ENCODE measurements at places on chromosomes 3 and 15.
A peak's percentile ranks its signal among the peaks of the same experiment; 100 is the strongest.

- no peak for DNase-seq
Measured at GRCh38 chr3:11480663-11481298, 162.9 kb downstream of the VGLL4 start.

GRCh38 chr15:73114064-73114463 lies 61.8 kb downstream of the NEO1 start:
- no peak for DNase-seq

DNA sequence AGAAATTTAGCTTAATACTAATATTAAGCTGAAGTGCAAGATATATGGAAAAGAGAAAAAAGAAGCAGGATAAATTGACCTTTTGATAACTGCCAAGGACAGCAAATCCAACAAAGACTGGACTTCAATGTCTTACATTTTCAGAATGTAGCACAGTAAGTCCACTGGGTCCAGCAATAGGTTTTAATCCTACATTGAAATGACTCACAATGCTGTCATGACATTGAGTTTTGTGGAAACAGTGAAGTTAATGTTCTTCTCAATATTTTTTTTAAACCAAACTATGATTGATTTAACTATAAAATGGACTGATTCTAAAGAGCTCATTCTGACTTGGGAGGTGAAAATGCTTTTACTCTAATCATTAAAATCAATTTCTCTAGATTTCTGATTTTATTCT lies 166.6 kb upstream of the ZNF717 start:
- no peak for DNase-seq

- no peak for DNase-seq
Measured at GRCh38 chr3:109195815-109196214, 59.3 kb downstream of the C3orf85 start.

DNA sequence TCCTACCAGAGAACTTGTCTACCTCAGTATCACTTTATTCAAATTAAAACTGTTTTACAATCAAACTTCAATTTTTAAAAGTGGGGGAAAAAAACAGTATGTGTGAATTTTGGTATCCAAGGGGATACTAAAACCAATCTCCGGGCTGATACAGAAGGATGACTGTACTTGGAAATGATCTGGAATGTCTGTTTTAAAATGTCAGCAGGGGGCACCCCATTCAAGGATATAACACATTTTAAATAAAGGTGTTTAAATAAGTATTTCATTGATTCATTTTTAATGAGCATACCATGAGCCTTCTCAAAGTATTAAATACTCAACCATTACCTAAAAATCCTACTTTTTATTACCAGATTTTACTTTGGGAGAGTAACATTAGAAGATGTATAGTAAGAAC lies 67.9 kb downstream of the ULK4 start:
- peak; percentile 7 for DNase-seq

- no peak for DNase-seq
Measured at GRCh38 chr3:189720736-189721417, 89.7 kb downstream of the TP63 start.

DNA sequence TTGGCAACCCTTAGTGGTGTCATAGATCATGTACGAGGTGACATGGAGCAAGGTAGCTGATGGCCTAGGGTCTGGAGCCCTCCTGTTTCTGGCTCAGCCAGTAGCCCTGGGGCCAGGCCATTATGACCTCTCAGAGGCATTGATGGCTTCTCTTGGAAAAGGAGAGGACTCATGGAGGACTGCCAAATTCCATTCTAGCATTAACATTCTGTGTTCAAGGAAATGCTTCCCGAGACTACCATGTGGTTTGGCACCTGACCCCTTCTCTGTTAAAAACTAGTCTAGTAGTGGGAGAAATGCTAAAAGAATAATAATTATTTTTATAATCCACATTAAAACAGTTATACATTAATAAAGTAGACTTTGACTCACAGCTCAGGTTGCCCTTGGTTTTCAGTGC lies 40.2 kb upstream of the ADAMTSL3 start:
- DNase-seq: no peak

DNA sequence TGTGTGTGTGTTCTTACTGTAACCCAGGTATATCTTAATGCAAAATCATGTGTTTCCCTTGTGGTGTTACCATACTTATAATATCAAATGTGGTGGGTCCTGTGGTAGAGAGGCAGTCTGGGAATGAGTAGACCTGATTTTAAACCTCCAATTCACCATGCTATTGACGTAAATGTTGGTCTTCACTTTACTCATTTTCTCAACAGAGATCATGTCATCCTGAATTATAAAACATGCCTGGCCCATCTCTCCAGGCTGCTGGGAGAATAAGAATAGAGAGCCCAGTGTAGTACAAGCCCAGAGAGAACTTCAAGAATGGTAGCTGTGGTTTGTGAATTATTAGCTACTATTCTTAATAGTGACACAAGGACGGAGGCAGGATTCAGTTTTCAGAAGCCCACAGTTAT lies 88.1 kb downstream of the MBNL1 start:
- DNase-seq: no peak

DNA sequence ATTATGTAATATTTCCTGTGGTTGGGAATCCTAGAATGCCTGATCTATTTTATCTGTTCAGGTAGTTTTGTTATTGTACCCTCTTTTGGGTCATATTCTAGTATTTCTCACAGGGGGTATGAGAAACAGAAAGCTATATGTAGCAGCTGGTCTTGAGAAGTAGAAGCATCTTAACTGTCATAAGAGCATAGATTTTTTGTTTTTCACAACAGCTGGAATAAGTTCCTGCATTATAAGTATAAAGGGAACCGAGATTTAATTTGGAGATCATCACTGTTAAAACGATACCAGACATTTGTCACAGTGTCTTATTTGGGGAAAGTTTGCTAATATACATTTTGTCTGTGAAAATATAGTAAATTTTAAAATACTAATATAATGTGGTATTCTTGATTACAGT lies 4.8 kb downstream of the RAP2B start:
- DNase-seq: no peak

DNA sequence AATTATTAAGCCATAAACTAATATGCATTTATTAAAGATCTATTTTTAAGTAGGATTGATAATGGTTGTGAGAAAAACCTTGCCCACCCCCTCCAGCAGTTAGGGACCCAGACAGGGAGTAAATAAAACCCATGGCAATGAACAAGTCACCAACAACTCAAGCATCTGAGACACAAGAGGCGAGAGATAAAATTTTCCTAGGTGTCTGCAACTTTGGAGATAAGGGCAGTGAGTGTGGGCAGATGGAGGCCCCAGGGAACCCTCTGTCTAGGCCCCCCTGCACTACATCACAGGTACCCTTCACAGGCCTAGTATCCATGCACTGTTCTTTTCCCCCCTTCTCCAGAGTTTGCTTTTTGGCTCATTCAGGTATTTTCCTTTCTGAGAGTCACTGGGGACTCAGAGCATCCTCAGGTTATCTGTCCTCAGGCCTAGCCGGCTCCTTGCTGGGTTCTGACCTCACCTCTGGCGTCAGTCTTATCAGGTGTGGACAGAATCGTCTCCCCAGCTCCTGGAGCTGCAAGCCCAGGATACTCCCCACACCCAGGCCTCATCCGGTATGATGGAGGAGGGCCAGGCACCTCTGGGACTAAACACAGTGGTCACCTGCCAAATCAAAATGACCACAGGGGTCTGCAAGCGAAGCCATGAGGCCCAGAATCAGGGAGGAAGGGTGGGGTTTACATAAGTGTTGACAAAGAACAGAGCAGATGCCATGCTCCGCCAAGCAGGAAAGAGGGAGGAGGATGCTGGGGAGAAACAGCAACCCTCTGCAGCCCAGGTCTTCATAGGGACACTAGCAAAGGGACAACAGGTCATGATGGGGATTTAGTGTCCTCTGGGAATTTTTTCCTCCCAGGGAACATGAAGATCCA lies 50.4 kb downstream of the CCNL1 start:
- DNase-seq: no peak

DNA sequence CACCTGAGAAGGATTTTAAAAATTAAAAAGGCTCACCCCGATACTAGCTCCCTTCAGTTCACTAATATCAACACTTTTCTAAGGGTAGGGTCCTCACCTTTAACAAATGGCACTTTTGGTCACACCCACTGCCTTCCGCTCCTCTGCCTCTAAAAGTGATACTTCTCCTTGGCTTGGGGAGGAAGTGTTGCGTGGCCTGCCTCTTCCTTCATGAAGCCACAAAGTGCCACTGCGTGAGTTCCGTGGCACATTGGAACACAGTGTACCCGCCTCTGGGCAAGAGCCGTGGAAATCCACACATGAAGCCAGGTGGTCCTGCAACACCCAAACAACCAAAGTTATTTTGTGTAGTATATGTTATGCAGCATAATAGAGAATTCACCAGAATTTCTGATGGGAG lies 3.9 kb downstream of the B4GALT4 start:
- DNase-seq: no peak

DNA sequence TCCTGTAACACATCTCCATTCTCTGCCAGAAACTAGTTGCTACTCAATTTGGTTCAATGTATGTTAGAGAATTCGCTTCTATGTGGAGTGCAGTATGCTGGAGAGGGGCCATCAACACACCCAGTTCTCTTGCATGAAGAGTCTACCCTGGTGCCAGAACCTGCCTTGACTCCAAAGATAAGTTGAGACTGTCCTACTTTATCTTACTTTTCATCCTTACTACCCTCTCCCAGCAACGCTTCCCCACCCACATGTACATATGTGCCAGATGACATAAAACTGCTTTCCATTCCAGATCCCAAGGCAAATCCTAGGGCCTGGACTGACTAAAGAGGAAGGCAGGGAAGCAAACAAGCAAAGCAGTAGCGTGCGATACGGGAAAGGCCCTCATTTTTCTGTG lies 442.6 kb upstream of the THRB start:
- no peak for DNase-seq

DNA sequence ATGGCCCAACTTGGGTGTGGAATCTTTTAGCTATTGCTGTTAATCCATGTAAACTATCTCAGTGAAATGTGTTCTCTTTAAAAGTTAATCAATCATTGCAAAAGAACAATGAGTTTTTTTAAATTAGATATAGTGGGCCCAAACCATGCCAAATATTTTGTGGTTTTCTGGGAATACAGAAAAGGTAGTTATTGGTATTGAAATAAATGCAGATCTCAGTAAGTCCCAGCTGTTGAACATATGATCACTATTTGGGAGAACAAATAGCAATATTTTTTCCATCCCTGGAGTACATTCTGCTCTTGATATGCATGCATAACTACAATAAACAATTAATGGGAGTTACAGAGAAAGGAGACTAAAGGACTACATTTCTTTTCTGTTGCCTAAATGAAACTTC lies 36.0 kb upstream of the LEKR1 start:
- no peak for DNase-seq

GRCh38 chr15:80414546-80415357 lies 10.6 kb downstream of the ARNT2 start:
- DNase-seq: peak; percentile 85

DNA sequence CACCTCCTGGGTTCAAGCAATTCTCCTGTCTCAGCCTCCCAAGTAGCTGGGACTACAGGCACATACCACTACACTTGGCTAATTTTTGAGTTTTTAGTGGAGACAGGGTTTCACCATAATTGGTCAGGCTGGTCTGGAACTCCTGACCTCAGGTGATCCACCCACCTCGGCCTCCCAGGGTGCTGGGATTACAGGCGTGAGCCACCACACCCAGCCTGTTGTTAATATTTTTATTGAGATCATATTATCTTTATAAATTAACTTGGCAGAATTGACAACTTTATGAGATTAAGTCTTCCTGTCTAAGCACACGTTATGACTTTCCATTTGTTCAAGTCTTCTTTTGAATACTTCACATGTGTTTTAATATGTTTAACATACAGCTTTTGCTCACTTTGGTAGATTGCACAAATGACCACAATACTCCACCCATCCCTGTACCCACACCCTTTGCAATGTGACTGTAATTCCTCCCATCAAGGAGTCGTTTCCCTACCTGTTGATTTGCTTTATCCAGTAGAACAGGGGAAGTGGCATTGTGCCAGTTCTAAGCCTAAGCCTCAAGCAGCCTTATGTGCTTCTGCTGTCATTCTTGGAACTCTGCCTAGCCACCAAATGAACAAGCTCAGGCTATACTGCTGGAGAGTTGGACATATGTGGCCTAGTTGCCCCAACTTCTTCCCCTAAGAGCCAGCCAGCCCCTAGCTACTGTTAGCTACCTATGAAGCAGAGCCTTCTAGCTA lies 8.2 kb downstream of the XYLB start:
- DNase-seq: no peak

- peak; percentile 81 for DNase-seq
Measured at GRCh38 chr15:32646291-32646690, 4.8 kb downstream of the SCG5 start.

DNA sequence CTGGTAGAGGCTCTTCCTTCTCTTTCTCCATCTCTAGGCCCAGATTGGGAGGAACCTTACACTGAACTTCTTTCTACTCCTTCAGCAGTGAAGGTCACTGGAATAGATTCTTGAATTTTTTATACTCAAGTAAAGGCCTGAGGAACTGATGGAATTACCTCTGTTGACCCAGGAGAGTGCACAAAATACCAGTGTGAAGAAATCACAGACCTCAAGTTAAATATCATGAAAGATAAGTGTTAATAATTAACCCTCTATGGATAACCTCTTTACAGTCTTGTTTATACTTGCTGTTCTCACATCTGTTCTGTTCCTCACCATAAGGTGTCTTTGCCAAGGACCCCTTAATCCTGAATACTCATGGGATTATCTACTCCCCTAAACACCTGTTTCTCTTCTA lies 244.4 kb upstream of the STAC start:
- no peak for DNase-seq

GRCh38 chr3:116155841-116156240 lies 289.4 kb downstream of the LSAMP start:
- no peak for DNase-seq

DNA sequence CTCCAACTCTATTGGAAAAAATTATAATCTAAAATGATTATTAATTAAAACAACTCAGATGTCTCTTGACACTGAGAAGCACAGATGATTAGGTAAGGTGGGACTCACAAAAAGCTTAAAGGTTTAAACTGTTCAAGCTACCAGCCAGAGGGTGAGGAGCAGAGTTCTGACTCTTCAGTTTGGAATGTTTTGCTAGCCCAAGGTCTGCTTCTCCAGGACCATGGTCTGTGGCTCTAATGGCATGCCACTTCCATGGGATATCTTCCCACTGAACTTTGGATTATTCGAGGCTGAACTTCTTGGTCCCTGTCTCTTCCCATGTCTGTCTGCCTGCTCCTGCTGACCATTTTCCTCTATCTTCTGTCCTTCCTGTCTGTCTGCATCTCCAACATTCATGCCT lies 49.2 kb downstream of the CACNA2D3 start:
- no peak for DNase-seq

DNA sequence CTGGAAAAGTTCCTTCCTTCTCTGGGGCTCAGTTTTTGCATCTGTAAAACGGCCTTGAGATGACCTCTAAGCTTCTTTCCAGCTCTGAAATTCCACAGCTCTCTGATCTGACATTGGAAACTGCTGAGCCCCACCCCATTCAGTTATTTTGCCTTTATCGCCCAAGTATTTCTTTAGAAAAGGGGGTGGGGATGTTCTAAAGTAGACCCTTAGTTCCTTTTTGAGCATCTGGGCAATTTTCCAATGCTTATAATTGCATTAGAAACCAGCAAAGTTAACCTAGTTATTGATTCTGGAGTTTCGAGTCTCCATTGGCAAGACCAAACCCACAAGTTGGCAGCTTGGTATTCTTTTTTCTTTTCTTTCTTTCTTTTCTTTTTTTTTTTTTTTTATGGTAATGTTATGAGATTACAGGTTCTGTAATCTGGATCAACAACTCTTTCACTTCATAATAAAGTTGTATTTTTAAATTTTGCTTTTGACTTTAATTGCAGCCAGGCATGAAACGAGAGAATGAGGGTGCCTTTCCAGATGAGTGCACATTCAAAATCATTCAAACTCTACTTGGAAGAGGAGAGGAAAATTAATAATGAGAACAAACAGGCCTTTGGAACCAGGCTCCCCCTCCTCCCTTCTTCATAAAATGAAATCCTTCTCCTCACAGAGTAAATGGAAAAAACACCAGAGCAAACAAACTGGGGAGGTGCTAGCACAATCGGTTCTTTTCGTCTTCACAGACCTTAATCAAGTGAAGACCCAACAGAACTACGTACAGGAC lies 76.8 kb upstream of the LRIG1 start:
- DNase-seq: peak; percentile 77
